Glutamatergic neuron (in vitro differentiated cells): ENCODE measurements at places on chromosomes 7 and 10.

DNA sequence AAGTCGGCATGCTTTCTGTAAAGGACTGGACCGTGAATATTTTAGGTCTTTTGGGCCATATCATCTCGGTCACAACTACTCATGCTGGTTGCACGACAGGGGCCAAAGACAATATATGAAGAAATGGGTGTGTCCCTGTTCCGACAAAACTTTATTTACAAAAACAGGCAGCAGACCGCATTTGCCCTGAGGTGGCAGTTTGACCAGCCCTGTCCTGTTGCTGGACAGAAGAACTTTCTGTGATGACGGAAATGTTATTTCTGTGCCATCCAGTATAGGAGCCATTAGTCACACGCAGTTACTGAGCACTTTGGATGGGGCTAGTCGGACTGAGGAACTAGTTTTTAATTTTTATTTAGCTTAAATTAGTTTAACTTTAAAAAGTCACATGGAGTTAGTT is 112.8 kb upstream of the CARD11 start:
- H3K4me3 ChIP-seq, result no peak overlapping the region
- H3K4me1 ChIP-seq, result peaks cover 22% of the 10 kb centered on the region
- H3K27ac ChIP-seq, result no peak overlapping the region
- peaks cover 7% of the 10 kb centered on the region for H3K36me3 ChIP-seq
- H3K27me3 ChIP-seq, result peaks cover 6% of the 10 kb centered on the region

DNA sequence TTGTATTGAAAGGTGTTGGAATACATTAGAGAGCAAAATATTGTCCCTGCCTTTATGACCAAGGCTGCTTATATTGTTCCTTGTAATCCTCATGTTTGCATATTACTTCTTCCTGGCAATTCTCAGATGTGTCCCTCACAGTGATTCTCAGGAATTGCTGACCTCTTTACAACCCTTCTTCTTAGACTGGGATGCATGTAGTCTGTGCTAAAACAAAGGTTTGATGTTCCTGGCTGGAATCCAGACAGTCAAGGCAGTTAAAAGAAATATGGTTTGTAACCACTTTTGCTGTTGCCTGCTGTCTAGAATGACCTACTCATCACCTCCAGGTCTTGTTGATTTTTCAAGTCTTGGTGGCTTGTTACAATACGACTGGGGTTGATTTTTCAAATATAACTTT is 367.6 kb downstream of the HGF start:
- H3K27me3 ChIP-seq, result peaks cover 5% of the 10 kb centered on the region
- H3K4me1 ChIP-seq, result no peaks in the 10 kb centered on the region
- no peak for DNase-seq
- H3K36me3 ChIP-seq, result peaks cover 7% of the 10 kb centered on the region

GRCh38 chr10:16960551-16960950 is 143.3 kb upstream of the RSU1 start:
- H3K4me1 ChIP-seq, result peaks cover 6% of the 10 kb centered on the region
- no peak overlapping the region for H3K4me3 ChIP-seq
- H3K27ac ChIP-seq, result no peak overlapping the region
- no peak for DNase-seq
- H3K27me3 ChIP-seq, result peaks cover 2% of the 10 kb centered on the region

DNA sequence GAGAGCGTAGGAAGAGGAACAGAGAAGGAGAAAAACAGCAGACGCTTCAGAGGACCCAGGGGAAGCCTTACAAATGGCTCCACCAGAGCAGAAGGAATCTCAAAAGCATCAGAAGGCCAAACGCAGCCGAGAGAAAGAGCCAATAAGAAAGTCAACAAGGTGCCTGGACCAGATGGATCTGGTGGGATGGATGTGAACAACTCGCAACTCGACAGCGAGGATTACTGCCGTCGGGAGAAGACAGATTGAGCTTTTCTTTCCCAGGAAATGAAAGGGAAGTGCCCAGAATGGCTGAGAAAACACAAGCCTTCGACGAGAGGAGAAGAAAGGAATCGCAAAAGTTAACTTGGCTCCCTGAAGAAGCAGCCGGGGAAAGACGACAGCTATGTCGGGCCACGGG is 132.8 kb upstream of the MGMT start:
- H3K27me3 ChIP-seq, result peaks cover 3% of the 10 kb centered on the region
- H3K4me1 ChIP-seq, result peaks cover 37% of the 10 kb centered on the region
- DNase-seq, result no peak
- peak overlapping the region; percentile 96 for H3K27ac ChIP-seq
- no peaks in the 10 kb centered on the region for H3K36me3 ChIP-seq

DNA sequence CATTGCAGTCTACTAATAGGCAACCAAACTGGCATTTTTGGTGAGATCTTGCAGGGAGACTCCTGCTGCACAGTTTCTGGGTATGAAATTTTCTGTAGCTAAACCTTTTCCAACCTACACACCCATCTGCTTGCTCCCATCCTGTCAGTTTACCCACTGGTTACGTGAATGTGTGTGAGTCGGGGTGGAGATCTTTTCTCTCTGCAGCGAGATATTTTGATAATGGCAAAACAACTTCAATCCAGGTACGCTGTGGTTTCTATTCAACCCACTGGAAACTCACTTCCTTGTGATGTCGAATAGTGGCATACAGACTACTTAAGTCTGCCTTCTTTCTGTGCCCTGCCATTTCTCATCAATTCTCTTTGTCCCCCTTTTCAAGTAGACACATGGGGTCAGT is 4.5 kb downstream of the PLEKHA1 start:
- peaks cover 6% of the 10 kb centered on the region for H3K4me1 ChIP-seq
- H3K4me3 ChIP-seq, result no peak overlapping the region

- no peak overlapping the region for H3K27ac ChIP-seq
- no peak overlapping the region for H3K4me3 ChIP-seq
- DNase-seq, result no peak
- H3K27me3 ChIP-seq, result peaks cover 5% of the 10 kb centered on the region
- H3K36me3 ChIP-seq, result no peaks in the 10 kb centered on the region
- H3K4me1 ChIP-seq, result peaks cover 21% of the 10 kb centered on the region
Observed at GRCh38 chr10:11162828-11163599, 145.3 kb downstream of the CELF2 start.

- DNase-seq, result no peak
- no peak overlapping the region for H3K27ac ChIP-seq
- H3K36me3 ChIP-seq, result no peaks in the 10 kb centered on the region
- H3K4me3 ChIP-seq, result no peak overlapping the region
- H3K27me3 ChIP-seq, result no peaks in the 10 kb centered on the region
Observed at GRCh38 chr7:24545215-24545614, 28.0 kb upstream of the PALS2 start.

DNA sequence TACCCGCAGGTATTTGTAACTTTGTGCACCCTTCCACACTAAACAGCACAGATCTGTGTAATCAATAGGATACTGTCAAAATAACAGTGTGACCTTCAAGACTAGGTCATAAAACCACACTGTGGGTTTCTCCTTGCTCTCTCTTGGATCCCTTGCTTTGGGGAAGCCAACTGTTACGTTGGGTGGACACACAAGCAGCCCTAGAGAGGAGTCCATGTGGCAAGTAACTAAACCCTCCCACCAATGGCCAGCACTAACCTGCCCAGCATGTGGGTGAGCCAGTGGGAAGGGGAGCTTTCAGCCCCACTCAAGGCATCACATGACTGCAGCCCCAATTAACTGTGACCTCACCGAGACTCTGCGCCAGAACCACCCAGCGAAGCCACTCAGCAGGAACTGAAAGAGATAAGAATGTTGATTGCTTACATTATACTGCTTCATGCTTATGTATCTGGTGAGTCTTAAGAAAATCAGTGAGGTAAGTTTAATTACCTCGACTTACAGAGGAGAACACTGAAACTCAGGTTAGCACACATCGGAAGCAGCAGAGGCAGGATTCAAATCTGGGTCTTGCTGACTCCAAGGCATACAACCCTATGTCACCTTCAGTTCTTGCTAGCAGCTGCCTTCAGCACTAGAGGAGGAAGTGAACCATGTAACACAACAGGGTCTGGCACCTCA is 9.4 kb upstream of the ZC3HAV1 start:
- no peak overlapping the region for H3K27ac ChIP-seq
- no peaks in the 10 kb centered on the region for H3K27me3 ChIP-seq
- no peaks in the 10 kb centered on the region for H3K36me3 ChIP-seq
- DNase-seq, result no peak

DNA sequence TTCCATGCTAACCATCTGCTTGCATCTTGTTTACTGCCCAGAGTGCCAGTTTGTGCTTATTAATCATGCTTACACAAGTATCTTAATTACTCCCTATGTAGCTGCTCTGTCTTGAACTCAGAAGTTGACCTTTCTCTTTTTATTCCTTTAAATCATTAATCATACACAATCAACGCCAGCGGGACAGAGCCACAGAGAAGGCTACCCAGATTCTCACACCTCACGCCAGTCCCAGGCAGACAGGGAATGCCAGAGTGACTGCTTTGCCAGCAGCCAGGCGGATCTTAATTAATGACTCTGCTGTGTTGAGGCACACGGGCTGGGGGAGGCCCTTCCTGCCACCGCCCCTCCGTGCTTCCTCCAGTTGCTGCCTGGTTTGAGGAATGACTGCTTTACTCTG is 229.4 kb downstream of the LRMDA start:
- H3K4me3 ChIP-seq, result no peak overlapping the region
- no peaks in the 10 kb centered on the region for H3K27me3 ChIP-seq
- DNase-seq, result no peak
- H3K36me3 ChIP-seq, result no peaks in the 10 kb centered on the region
- H3K4me1 ChIP-seq, result peaks cover 2% of the 10 kb centered on the region
- no peak overlapping the region for H3K27ac ChIP-seq

DNA sequence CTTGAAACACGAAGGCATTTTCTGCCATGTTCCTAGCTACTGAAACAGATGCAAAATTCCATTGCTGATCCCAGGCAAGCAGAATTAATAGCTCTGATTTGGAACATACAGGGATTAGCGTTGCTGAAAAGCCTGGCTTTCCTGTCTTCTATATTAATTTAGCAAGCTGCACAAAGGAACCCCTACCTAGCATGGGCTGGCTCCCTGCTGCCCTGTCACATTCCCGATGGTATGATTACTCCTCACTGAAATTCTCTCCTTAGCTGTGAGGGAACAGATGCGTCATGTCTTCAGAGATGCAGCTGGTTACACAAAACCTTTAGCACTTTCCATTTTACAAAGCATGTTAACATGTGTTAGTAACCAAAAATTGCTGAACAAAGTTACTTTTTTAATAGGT is 878.9 kb downstream of the TYW1 start:
- DNase-seq, result no peak
- no peak overlapping the region for H3K4me3 ChIP-seq
- no peaks in the 10 kb centered on the region for H3K36me3 ChIP-seq
- no peak overlapping the region for H3K27ac ChIP-seq
- H3K4me1 ChIP-seq, result no peaks in the 10 kb centered on the region
- peaks cover 3% of the 10 kb centered on the region for H3K27me3 ChIP-seq

DNA sequence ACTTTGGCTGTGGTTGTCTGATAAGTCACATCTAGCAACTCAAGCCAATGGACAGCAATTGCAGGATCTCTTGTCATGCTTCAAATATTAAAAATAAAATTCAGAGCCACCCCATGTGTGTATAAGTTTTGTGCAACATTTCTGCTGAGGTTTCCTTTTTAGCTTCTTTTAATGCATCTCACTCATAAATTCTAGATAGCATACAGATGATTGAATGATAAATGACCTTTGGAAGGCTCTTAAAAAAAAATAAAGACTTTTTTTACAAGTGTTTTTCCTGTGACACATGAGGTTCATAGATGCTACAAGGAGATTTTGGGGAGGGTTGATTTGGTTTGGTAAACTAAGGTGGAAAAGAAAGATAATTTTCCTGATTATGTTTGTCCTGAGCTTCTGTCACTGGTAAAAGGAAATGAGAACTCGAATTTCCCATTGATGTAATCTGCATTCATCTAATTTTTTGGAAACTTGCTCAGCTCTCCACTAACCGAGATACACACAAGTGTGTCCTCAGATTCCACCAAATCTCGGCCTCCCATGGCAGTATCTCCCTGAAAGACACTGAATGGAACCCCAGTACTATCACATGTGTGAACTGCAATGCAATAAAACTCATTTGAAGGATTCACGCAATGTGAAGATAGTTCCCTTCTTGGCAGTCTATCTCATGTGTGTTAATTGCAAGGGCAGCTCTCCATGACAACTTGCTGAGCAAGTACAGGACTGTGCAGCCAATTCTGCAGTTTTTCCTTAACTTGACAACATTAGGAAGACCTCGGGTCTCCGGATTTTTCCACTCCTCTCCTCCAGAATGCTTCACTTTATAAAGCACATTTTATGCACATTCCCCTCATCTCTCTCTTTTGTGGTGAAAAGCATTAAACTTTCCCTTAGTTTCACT is 185.4 kb upstream of the PFKP start:
- H3K36me3 ChIP-seq, result no peaks in the 10 kb centered on the region
- no peaks in the 10 kb centered on the region for H3K27me3 ChIP-seq
- DNase-seq, result no peak

DNA sequence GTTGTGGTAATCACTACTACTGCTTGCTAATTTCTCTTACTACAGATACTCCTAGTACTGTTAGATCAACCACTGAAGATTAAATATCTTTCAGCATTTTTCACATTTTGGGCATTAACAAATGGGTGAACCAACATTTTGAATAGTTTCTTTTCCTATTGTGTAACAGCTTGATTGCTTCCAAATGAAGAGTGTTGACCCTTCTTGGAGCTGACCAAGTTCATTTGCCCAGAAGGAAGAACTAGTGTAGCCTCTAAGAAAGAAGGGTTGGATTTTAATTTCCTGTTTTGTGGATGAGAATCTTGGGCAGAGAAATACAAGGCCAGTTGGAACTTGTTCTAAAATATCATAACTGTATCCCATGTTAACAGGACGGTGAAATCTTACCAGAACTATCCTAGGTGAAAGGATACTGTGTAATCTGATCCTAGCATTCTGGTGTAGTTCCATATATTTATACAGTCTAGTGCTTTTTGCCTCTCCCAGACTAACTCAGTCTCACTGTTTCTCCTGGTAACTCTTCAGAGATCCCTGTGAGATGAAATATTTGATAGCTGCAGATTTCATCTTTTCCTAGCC is 37.3 kb downstream of the SND1 start:
- DNase-seq, result no peak
- no peak overlapping the region for H3K4me3 ChIP-seq
- peaks cover 3% of the 10 kb centered on the region for H3K4me1 ChIP-seq
- H3K27ac ChIP-seq, result no peak overlapping the region
- H3K27me3 ChIP-seq, result peaks cover 2% of the 10 kb centered on the region

DNA sequence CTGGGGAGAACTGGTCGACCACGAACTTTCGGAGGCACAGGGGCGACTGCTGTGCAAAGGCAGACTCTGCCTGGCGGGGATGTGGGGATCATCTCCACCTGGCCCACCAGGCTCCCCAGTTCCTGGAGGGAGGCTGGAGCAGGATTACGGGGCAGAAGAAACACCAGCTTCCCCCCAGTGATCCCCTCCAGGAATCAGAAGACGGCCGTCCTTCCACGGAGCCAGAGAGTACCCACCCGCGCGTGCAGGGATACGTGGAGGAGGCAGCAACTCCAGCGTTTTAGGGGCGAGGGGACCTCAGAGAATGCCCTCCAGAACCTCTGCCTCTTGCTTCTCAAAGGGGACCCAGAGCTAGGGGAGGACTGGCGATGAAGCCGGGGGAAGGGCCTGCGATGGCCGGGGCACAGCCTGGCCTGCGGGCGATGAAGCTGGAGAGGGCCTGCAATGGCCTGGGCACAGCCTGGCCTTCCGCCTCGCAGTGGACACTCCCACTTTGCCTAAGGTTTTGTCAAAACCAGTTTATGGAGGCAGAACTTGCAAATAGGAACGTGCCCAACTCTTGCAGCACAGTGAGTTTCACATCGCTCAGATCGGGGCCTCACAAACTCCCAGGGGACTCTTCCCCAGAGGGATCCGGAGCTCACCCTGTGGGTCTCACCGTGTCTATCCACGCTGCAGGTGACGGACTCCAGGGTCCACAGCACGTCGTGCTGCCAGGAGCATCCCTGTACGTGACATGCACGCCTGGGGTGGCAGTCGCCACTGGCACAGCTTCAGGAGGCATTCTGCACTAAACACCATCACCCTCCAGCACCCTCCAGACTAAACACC is 77.9 kb upstream of the PDGFA start:
- no peak overlapping the region for H3K4me3 ChIP-seq
- H3K27me3 ChIP-seq, result peaks cover 5% of the 10 kb centered on the region
- H3K36me3 ChIP-seq, result no peaks in the 10 kb centered on the region
- peak; percentile 10 for DNase-seq
- H3K27ac ChIP-seq, result no peak overlapping the region
